ENCODE measurements at places on chromosomes 2 and 18. TPM values are rescaled to one million over a fixed set of nuclear protein-coding genes. Genes with fewer than 3 reads are reported as not detected.

Gene NOL4
- not detected for total RNA-seq

Gene TMEM87B
- 65.1 TPM for total RNA-seq

Gene GREB1
- 0.43 TPM for total RNA-seq

Gene CIB4
- total RNA-seq, result not detected

Gene KIAA2012
- total RNA-seq, result under 0.01 TPM

Gene THSD7B
- total RNA-seq, result under 0.01 TPM

Gene SOCS6
- total RNA-seq, result 23.5 TPM

Gene IL36G
- not detected for total RNA-seq

Gene CYTIP
- total RNA-seq, result 0.76 TPM

Gene RIT2
- not detected for total RNA-seq

Gene PRSS56
- not detected for total RNA-seq

Gene TMEM17
- total RNA-seq, result 3.4 TPM

Gene GKN2
- not detected for total RNA-seq

Gene IL36B
- total RNA-seq, result not detected

Gene HOXD3
- total RNA-seq, result 6.4 TPM

Gene RUFY4
- not detected for total RNA-seq

Gene CYP1B1
- 860 TPM for total RNA-seq

Gene SERPINB13
- not detected for total RNA-seq

Gene IL37
- total RNA-seq, result not detected

Gene SCTR
- total RNA-seq, result not detected

Gene POTEC
- not detected for total RNA-seq

Gene FBXO41
- total RNA-seq, result 1.4 TPM

Gene ANKRD62
- not detected for total RNA-seq

Gene IKZF2
- 6.8 TPM for total RNA-seq

Gene KIF1A
- total RNA-seq, result under 0.01 TPM

Gene GALNT14
- total RNA-seq, result 0.86 TPM

Gene PDE11A
- 0.22 TPM for total RNA-seq

Gene LYG2
- not detected for total RNA-seq

Gene SPATA3
- total RNA-seq, result not detected

Gene IL1RL1
- total RNA-seq, result 0.65 TPM

Gene CCDC68
- total RNA-seq, result 1.3 TPM
